ENCODE measurements at places on chromosomes 2 and 18.

- DNase-seq = peak; percentile 67
These were observed 45.2 kb downstream of the ADNP2 start for GRCh38 chr18:80154293-80154692.

GRCh38 chr2:18950361-18950851, 361.0 kb upstream of the NT5C1B start:
- DNase-seq = no peak

DNA sequence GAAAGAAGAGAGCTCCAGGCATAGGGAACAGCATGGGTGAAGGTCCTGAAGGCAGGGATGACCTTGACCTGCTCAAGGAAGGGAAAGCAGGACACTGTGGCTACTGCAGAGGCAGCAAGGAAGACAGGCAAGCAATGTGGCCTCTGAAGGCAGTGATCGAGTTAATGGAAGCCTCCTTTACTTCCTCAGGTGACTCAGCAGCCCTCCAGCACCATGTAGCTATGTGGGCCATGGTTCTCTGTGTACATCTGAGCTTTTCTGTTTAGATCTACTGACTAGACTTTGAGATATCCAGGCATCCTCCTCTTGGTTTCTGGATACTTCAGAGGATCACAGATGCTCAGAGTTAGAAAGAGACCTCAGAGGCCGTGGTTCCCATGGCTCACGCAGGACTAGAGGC, 107.3 kb upstream of the PID1 start:
- no peak for DNase-seq

GRCh38 chr18:32724071-32724749, 48.6 kb downstream of the KLHL14 start:
- DNase-seq = no peak

DNA sequence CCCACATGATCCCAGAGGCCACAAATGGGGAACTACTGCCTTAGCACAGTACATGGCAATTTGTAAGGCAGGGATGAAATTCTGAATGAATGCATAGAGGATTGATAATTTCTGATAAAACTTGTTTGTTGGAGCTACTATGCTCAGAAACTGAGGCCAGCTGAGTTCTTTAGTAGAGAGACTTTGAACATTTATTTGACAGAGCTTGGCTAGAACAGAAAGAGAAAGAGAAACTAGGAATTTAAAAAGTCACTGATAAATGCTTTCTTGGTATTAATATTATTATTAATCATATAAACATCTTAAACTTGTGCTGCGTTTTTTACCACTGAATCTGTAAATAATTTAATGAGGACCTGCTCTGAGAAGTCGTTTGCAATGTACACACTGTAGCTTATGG, 923.7 kb upstream of the CNTNAP5 start:
- DNase-seq = no peak

GRCh38 chr2:241567776-241568175, 9.2 kb downstream of the BOK start:
- no peak for DNase-seq

GRCh38 chr18:43744960-43745745, 467.9 kb upstream of the SYT4 start:
- DNase-seq = no peak

DNA sequence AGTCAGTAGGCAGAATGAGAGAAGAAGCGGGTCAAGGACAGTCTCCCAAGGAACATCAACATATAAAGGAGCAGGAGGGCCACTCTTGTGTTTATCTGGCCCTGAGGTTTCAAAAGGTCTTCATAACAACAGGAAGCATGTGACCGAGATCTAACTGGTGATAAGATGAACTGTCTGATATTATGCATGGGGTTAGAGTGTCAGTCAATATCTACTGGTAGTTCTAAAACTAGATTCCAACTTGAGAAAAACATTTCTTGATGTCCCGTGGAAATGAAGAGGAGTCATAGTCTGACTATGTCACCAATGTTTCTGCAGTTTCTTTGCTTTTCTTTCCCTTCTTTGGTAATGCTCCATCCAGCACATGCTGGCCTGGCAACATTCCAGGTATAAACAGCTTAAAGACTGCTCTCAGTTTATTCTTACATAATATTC, 77.5 kb upstream of the ITPRID2 start:
- no peak for DNase-seq

DNA sequence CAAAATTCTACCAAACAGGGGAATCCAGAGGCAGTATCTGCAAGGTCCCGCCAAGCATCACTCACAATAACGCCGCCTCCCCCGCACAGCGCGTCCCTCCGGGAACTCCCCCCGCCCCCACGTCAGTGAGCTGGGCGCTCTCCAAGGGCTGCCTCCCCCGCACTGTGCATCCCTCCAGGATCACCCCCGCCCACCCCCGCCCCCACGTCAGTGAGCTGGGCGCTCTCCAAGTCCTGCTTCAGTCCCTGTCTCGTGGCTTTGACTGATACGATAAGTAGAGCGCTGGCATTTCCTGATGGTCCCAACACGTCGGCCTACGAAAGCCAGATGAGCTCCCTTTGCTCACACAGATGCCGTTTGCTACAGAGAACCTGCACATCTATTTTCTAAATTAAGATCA, 130.7 kb upstream of the TPO start:
- DNase-seq = no peak

DNA sequence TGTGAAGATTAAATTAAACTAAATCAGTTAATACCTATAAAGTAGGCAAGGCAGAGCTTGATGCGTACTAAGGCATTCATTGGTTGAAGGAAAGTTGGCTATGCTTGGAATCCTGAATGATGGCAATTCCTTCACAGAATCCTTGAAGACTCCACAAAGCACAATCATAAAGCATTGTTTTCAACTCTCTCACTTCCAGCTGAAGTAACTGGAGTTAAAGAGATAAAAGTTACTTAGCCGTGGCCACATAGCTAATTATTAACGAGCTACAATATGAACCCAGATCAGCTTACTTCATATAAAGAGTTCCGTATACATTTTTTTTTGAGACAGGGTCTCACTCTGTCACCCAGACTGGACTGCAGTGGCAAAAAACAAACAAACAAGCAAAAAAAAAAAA, 483.9 kb upstream of the DDX18 start:
- no peak for DNase-seq

DNA sequence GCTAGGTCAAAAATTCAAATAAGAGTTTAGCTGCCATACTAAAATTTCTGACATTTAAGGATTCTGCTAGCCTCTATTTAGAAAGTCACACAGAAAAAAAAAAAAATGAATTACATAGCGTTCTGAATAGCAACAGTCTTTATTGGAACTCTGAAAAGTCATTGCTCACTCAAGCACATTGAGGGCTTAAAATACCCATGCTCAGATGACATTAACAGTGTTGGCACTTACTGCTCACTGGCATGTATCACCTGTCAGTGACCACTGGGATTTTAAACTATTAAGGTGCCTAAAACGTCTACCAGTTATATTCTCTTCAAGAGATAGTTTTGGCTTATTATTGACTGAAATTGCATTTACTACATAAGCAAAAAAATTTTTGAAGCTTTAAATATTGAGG, 468.0 kb upstream of the SPHKAP start:
- no peak for DNase-seq

- no peak for DNase-seq
These were observed 207.6 kb upstream of the SMIM21 start for GRCh38 chr18:75635096-75635495.

GRCh38 chr18:37019157-37019827, 190.4 kb downstream of the KIAA1328 start:
- no peak for DNase-seq

DNA sequence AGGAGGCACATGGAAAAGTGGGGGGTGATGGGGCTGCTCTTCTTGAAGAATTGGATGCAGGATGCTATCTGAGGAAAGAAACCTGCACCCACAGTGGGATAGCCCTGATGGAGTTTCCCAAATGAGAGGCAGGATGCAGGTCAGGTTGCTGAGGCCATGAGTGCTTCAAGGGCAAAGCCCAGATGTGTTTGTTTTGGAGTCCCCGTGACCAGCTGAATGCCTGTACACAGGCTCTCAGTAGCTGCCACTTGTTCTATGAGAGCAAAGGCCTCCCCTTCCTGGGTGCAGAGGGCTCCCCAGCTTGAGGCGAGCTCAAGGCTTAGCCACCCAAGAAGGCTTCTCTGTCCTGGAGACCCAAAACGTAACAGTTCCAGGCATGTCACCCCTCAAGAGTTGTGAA, 192.7 kb downstream of the SEPTIN10 start:
- no peak for DNase-seq

DNA sequence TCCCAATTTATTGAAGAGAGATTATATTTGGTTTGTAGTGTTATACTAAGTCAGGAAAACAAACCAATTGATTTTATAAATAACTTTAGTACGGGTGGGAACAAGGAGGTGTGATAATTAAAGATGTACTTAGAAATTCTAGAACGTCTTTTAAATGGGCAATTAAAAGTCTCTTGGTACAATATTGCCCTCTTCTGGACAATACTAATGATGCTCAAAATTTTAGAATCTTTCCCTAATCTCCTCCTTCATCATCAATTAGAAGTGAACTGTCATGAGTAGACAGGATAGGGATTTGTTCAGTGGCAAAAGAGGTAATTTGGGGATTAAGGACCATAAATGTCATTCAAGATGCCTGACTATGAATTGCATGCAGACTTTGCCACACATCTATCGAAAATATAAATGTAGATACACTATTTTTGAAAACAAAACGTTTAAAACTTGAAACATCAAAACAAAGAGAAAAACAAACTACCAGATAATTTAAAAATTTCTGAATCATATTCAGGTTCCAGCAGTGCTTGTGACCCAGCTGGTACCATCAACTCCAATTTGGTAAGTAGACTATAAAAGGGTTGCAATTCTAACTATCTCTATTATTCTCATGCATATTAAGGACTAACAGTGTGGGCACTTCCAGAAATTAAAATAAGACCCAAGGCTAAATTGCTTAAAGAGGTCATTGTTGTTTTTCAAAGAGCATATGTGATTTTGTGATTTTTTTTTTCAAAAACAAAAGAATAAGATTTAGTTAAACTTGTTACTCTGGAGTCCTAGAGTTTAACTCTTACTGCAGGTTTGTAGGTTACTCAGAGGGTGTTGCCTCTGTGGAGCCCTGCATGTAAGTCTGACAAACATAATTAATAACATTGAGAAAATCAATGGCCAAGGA, 123.5 kb downstream of the LAMA3 start:
- no peak for DNase-seq

DNA sequence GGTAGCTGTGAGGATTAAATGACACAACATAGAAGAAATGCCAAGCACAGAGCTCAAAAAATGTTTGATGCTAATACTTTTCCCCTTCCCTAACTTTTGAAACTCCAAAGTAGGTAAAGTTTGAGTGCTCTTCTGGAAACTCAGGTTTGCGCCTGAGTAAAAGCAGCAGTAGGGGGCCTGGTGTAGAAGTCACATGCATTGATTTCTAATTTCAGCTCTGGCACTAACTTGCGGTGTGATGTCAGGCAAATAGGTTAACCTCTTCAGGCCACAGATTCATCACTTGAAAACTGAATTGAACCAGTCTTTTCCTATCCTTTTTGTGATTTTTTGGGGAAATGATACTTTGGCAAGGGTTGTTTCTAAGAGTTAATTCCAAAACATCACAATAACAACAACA, 27.2 kb downstream of the LHCGR start:
- DNase-seq = no peak

- peak; percentile 29 for DNase-seq
These were observed 95.9 kb downstream of the NEB start for GRCh38 chr2:151638191-151638933.

GRCh38 chr18:79227621-79228020, 158.4 kb downstream of the ATP9B start:
- no peak for DNase-seq

GRCh38 chr18:27735117-27735516, 441.8 kb downstream of the CDH2 start:
- DNase-seq = no peak

DNA sequence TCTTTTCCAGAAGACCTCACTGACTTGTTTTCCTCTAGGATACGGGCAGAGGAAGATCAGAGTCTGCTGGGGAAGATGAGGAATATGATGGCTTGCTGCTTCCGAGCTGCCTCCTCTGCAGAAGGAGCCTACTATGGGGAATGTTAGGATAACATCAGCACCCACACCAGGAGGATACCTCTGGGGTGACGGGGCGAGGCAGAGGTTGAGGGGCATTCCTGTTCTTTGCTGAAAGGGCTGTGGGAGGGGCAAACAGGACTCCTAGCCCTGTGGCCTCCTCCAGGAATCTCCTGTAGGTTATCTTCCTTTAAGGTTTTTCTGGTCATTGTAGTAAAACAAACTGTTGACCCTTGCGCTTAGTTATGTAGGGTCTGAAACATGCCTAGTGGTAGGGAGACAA, 102.5 kb downstream of the CRIM1 start:
- no peak for DNase-seq

GRCh38 chr18:6352275-6352674, 62.4 kb downstream of the L3MBTL4 start:
- no peak for DNase-seq

GRCh38 chr2:196747400-196747799, 52.1 kb downstream of the GTF3C3 start:
- DNase-seq = no peak

- no peak for DNase-seq
These were observed 311.8 kb upstream of the ST6GAL2 start for GRCh38 chr2:107197594-107198294.
